ENCODE measurements at places on chromosomes 12 and 14.

DNA sequence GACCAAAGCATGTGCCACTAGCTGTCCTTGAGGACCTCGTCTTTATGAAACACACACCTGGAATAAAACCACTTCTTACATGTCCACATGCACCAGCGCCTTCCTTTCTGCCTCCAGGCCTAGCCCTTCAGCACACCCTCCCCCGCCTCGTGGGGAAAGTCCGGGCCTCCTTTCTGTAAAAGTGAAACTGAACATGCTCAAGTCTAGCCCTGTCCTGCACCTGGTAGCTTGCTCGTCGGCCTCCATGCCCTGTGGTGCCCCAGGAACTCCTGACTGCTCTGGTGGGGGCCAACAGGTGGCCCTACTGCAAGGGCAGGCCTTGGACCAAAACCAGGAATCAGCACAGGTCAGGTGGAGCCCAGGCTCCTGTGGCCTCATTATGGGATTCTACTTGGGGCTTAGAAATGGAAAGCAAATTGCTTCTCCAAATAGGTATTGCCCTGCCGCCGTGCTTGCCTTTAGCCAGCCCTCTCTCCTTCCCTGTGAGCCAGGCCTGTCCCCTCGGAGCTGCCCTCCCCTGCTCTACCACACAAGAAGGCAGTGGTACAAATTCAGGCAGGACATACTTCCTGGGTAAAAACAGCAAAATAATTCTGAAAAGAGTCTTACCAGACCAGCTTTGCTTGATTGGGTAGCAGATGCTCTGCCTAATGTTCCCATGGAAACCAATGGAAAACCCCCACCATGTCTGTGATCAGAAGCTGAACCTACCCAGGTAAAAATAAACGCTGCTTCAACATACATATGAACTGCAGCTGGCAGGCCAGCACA lies 43.5 kb downstream of the ERH start:
- no peak for DNase-seq

DNA sequence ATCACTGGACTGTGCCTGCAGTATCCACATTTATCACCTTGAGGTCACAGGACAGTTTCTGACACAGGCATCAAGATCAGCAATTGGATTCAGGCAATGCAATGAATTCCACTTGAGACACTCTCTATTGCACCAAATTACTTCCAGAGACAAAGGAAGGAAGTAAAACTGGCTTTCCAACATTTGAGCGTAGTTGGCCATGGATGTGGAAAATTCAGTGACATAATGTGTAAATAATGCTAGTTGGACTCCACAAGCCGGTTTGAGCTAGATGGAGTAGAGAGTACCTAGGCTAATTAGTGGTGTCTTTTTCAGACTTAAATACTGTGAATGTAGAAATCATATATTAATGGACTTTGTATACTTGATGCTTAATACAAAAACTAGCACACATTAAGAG lies 168.3 kb upstream of the SYT1 start:
- no peak for DNase-seq

GRCh38 chr12:43665091-43665490 lies 93.5 kb downstream of the PUS7L start:
- no peak for DNase-seq

DNA sequence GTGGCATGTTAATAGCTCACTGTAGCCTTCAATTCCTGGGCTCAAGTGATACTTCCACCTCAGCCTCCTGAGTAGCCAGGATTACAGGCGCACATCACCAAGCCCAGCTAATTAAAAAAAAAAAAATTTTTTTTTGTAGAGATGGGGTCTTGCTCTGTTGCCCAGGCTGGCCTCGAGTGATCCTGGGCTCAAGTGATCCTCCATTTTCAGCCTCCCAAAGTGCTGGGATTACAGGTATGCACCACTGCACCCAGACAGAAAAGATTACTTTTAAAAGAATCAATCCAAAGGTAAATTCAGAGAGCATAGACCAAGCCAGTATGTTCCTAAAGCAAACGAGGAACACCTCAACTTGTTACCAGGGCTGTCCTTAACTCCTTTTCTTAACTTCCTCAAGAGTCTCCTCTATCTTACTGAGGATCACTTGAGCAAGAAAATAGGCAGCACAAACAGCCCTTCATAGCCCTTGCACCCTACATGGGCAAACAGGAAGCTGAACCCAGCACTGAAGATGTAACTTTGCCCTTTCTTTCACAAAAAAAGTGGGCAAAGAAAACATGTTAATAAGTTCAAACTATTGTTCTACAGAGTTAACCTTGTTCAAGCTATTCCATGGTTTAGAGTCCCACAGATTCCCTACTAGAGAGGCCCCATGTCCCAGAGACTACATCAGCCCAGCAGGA lies 11.3 kb downstream of the CS start:
- no peak for DNase-seq

GRCh38 chr14:68719634-68720384 lies 73.1 kb downstream of the ZFP36L1 start:
- no peak for DNase-seq

DNA sequence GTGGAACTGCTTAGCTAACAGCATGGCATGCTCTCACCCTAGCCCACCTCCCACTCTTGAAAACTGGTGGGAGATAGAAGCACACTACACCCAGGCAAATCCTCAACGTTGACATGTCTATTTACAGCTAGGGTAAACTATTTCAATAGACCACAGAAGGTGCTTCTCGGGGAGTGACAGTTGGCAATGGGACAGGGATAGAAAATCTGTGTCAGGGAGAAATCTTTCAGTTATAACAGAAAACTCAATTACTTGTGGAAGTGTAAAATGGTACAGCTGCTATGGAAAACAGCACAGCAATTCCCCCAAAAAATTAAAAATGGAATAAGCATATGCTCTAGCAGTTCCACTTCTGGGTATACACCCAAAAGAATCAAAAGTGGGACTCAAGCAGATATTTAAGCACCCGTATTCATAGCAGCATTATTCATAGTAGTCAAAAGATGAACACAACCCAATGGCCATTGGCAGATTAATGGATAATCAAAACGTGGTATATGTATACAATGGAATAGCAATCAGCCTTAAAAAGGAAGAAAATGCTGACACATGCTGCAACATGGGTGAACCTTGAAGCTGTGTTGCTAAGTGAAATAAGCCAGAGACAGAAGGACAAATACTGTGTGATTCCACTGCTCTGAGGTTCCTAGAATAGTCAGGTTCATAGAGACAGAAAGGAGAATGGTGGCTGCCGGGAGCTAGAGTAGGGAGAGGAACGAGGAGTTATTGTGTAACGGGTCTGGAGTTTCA lies 92.5 kb downstream of the STAB2 start:
- DNase-seq = no peak

DNA sequence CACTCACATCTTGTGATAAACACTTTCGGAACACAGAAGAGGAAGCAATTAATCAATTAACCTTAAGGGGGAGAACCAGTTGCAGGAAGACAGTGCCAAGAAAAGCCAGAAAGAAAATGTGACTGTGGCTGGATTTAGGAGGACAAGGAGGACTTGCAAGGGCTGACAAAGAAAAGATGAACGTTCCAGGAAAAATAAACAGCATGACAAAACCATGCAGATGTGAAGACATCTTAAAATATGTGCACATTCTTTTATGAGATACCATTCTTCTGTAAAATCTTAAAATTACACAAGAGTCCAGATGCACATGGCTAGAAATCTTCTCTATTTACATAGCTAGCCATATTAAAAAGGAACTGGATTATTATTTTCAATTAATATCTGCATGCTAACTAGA lies 33.4 kb downstream of the KITLG start:
- peak; percentile 76 for DNase-seq

- DNase-seq = peak; percentile 47
Measured at GRCh38 chr12:79624378-79624777, 66.4 kb downstream of the PAWR start.

GRCh38 chr12:2393016-2393415 lies 340.2 kb downstream of the CACNA1C start:
- DNase-seq = no peak

GRCh38 chr12:124333724-124334123 lies 38.8 kb downstream of the RFLNA start:
- no peak for DNase-seq

DNA sequence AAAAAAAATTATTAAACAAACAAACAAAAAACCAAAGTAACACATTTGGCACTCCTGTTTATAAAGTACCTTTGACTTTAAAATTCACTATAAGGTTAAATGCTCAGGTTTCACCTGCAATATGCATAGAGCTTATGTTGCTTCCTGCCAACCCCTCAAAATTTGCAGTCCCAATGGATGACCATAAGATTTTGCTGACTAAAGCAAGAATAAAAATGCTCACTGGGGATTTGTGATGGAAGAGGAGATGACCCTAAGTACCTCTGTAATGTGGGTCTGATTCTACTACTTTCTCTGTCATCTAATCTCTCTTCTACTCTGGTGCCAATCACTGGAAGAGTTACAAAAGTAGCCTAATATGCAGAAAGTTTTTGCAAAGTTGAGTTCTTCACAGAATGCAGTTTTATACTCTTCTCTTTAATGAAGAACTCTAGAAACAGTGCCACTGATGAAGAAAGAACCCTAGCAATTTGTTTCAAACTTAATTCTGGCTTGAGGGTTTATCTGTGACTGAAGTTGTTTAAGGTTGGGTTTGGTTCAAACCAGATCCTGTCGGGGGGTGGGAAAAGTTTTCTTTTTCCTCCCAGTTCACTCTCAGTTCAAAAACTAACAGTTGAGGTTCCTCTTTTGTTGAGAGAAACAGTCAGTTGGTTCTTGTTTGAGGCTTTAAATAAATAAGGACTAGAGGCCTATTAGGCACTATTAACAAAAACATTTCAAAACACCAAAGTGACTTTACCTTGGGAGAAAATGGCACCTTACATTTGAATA lies 10.9 kb downstream of the WASHC3 start:
- no peak for DNase-seq

GRCh38 chr14:67373347-67373746 lies 13.2 kb downstream of the EIF2S1 start:
- DNase-seq = no peak

- DNase-seq = no peak
Measured at GRCh38 chr14:22955702-22956569, 954 bp downstream of the HAUS4 start.

DNA sequence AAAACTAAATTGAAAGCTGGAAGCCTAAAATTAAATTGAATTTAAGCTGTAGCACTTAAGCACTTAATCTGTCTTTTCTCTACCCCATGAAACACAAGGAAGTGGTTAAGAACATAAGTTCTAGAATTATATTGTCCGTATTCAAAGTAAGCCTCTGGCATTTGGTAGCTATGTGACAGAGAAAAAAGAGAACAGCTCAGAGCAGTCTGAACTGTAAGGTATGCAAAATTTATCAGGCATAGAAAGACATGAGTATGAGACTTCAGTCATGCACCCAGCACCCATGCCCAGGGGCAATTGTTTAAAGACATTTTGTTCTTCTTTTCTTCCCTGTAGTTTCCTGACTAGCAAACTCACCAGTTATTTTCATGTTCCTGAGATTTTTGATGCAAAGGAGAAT lies 116.7 kb downstream of the KCNMB4 start:
- DNase-seq = no peak

DNA sequence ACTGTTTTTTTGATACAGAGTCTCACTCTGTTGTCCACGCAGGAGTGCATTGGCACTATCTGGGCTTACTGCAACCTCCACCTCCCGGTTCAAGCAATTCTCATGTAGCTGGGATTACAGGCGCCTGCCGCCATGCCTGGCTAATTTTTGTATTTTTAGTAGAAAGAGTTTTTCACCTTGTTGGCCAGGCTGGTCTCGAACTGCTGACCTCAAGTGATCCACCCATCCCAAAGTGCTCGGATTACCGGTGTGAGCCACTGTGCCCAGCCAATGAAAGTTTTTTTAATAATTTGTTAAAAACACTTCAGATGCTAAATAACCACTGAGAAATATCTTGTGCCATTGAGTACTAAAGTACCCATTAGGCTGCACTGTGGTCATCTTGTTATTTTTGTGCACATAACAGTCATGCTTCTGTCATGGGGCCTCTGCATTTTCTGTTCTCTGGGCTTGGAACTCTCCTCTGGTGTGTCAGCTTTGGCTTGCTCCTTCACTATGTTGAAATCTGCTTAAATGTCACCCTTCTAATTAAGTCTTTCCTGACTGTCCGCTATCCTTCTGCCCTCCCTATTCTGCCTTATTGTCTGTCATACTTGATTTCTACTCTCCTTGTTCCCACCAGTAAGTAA lies 105.1 kb downstream of the KTN1 start:
- peak; percentile 5 for DNase-seq

- DNase-seq = no peak
Measured at GRCh38 chr14:29056041-29056566, 289.5 kb downstream of the FOXG1 start.

- no peak for DNase-seq
Measured at GRCh38 chr12:54265364-54265812, 14.5 kb downstream of the CBX5 start.

GRCh38 chr14:92449404-92450181 lies 64.0 kb upstream of the RIN3 start:
- no peak for DNase-seq

- no peak for DNase-seq
Measured at GRCh38 chr12:31477687-31478086, 113.2 kb downstream of the DENND5B start.

DNA sequence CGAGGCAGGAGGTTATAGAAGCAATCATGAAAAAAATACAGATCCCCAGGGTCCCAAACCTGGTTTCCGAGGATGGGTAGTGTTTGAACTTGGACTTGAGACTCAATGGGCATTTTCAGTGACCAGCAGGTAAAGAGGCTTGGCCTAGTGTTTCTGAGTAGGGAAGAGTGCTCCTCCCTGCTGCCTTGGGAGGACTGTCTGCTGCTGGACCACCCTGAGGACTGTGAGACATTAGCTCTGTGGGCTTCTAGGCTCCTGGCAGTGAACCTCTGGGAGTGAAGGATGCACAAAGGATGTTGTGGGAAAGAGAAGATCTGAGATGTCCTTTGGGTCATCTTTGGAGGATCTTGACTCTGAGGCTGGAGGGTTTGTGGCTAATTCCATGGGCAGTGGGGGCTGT lies 30.5 kb downstream of the ANKRD9 start:
- no peak for DNase-seq

GRCh38 chr12:45863332-45863731 lies 127.0 kb downstream of the SCAF11 start:
- DNase-seq = no peak

DNA sequence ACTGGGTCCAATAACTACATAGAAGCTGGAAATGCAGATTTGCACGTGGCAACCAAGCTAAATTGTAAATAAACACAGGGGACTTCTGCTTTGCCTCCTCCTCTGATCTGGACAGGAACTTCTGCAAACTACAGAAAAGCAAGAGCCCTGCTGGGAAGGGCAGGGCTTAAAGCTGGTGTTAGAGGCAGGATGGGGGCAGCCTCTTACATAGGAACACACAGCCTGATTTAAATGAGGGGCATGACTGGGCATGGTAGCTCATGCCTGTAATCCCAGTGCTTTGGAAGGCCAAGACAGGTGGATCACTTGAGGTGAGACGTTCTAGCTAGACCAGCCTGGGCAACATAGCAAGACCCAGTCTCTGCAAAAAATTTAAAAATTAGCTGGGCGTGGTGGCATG lies 46.7 kb downstream of the ERH start:
- DNase-seq = no peak

DNA sequence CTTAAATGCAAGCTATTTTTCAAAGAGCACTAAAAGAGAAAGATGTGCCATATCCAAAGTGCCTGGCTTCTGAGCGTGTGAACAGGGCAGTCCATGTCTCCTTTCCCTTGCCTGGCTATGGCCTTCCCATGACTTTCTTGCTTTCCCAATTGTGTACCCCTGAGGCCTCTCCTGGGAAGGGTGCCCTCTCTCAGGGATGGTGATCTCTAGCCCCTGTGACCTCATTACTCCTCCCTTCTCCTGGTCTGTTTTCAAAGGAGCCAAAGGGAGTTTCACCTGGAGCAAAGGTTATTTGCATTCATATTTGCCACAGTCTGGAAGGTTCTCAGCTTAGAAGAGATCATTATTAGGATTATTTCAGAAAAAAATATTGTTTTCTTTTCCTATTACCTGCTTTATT lies 429.4 kb upstream of the TMTC1 start:
- DNase-seq = no peak

Measured in fibroblast of skin of scalp (primary cell).